ENCODE measurements at places on chromosomes 5 and 9.

DNA sequence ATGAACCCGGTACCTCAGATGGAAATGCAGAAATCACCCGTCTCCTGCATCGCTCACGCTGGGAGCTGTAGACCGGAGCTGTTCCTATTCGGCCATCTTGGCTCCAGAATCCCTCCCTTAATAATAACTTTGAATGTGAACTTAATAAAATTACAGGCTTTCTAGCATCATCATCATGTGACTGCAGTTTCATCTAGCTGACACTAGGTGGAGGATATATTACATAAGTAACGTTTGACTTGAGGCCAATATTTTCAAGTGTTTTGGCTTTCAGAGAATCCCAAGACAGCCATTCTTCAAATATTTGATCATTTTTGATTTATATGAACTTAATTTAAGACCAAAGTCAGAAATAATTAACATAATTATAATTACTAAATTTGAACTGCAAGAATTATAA is 474.9 kb upstream of the CDH10 start:
- DNase-seq = no peak

DNA sequence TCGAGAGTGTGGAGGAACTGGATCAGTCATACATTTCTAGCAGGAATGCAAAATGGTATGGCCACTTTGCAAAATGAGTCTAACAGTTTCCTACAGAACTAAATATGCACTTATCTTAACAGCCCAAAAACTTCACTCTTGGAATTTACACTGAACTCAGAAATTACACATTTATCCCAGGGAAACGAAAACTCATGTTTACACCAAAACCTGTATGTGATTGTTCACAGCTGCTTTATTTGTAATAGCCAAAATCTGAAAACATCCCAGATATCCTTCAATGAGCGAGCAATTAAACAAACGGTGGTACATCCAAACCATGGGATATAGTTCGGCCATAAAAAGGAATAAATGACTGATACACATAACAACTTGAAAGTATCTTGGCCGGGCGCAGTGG is 62.0 kb downstream of the RNF130 start:
- no peak for DNase-seq

GRCh38 chr5:179568721-179569120 is 18.4 kb downstream of the RUFY1 start:
- DNase-seq = no peak

DNA sequence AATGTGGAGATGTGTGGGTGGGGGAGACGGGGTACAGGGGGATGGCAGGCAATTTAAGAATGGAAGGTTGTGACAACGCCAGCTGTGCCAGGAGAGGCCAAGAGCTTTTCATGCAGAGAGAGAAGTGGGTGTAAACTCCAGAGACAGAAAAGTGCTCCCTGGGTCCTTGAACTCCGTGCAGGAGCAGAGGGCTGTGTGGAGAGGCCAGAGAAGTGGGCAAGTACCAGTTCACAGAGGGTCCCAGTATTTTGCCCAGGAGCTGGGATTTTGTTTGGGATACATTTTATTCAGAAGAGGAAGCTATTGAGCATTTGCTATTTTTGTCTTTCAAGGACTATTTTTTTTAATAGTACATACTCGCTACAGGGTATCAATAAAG is 19.5 kb upstream of the TCERG1 start:
- DNase-seq = no peak

All from T-helper 2 cell (primary cell).